ENCODE measurements at places on chromosomes 13 and 19.

DNA sequence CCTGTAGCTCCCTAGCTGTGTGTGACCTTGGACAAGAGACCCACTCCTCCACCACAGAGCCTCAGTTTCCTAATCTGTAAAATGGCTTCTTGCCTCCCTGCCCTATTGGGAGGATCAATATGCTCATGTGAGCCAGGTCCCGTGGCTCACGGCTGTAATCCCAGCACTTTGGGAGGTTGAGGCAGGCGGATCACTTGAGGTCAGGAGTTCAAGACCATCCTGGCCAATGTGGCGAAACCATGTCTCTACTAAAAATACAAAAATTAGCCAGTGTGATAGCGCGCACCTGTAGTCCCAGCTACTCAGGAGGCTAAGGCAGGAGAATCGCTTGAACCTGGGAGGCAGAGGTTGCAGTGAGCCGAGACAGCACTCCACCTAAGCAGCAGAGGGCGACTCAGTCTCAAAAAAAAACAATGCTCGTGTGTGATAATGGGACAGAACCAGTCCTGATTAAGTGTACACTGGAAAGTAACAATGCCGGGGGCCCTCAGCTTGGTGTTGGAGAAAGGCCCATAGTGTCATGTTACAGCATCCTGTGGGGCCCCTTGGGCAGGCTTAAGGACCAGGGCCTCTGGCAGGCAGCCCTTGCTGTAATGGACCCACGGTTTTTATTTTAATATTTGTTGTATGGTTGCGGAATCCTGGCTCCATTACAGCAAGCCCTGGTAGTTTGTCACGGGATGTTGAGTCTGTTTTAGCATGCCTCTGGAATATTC is 6.8 kb downstream of the RPS11 start:
- DNase-seq, result peak; percentile 47

- DNase-seq, result no peak
Measured at GRCh38 chr19:31269425-31270127, 79.7 kb downstream of the TSHZ3 start.

- DNase-seq, result no peak
Measured at GRCh38 chr19:55459950-55460657, 1.3 kb downstream of the ISOC2 start.

- DNase-seq, result no peak
Measured at GRCh38 chr19:17910791-17911360, 21.9 kb upstream of the CCDC124 start.

GRCh38 chr13:93476175-93476574 is 249.6 kb downstream of the GPC6 start:
- DNase-seq, result peak; percentile 25

- no peak for DNase-seq
Measured at GRCh38 chr13:19810996-19811881, 28.5 kb upstream of the PSPC1 start.

- DNase-seq, result peak; percentile 55
Measured at GRCh38 chr19:12792051-12792852, 966 bp downstream of the JUNB start.

GRCh38 chr19:23769691-23770468 is 11.2 kb upstream of the ZNF681 start:
- DNase-seq, result no peak

DNA sequence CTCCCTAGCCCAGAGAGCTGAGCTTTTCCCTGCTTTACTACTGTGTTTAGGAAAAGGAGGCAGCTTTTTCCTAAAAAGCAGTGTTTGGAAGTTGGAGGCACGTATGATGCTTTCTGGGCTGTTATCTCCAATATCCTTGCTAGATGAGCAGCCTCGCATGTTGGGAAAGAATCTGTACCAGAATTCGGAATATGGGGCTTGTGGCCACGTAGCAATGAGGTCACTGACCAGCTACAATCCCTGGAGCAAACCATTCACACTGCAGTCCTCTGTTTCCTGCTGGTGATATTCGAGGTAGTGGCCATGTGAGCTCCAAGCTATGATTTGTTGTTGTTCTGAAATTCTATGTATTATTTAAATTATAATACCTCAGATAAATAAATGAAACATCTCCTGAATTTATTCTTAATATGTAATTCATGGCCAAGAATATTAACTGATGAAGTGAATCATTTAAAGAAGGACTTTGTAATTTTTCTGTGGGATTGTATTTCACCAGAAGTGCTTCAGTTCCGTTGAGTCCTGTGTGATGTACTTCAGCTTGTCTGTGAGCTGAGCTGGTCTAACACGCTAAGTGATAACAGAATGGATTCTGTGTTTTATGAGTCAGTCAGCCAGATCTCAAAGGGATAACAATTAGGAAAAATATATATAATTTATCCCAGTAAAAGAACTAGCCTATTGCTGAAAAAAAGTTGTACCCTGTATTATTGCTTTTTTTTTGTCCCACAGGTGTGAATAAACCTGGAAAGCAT is 319.5 kb downstream of the SHISA2 start:
- peak; percentile 65 for DNase-seq

GRCh38 chr19:31166206-31166605 is 183.0 kb downstream of the TSHZ3 start:
- no peak for DNase-seq

- peak; percentile 93 for DNase-seq
Measured at GRCh38 chr19:46133101-46133627, 8.7 kb upstream of the IGFL3 start.

DNA sequence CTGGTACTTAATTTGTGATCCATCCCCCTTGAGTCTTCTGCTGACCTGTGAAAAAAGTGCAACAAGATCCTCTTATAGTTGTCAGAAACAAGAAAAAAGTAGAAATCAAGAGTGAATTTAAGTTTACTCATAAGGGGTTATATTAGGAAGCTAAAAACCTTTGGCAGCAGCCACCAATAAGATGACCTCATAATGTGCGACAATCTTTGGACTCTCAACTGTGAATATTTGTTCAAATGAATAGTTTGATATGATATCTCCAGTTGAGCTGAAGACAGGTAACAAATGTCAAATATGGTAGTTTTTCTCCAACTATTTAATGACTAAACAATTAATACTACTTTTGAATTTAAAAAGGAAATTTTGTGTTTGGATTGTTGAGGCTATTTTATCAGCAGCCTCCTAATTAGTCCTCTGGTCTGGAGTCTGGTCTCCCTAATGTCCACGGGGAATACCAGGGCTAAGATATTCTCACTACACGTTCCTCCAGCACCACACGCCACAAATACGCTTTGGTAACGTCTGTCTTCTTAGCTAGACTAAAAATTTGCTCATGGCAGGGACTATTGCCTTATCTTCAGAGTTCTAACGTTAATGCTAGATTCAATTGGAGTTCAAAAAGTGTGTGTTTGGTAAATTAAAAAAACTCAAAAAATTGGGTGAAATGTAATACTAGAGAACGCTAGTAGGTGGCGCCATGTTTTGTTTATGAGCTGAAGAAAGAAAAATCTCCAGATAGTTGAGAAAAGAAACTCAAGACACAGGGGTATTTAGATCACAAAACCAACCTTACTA is 51.0 kb upstream of the PDX1 start:
- DNase-seq, result peak; percentile 24

DNA sequence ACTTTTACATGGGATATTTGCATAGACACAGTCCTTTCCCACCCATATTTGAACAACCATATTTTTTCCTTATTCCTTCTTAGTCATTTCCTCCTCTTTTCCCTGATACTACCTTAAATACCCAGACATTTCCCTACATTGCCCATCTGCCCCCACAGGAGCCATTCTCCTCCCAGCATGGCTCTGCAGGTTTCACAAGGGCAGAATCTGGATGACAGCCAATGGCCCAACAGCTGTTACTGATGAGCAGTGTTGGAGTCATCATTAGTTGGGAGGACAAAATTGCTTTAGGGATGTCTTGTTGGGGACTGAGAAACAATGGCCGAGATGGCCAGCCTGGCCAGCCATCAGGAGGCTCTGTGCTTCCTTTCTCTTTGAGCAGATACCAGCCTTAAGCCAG is 209.5 kb downstream of the KLF5 start:
- DNase-seq, result no peak

- peak; percentile 26 for DNase-seq
Measured at GRCh38 chr19:5480427-5480836, 25.2 kb downstream of the ZNRF4 start.

GRCh38 chr13:57858376-57858775 is 226.8 kb downstream of the PCDH17 start:
- no peak for DNase-seq

DNA sequence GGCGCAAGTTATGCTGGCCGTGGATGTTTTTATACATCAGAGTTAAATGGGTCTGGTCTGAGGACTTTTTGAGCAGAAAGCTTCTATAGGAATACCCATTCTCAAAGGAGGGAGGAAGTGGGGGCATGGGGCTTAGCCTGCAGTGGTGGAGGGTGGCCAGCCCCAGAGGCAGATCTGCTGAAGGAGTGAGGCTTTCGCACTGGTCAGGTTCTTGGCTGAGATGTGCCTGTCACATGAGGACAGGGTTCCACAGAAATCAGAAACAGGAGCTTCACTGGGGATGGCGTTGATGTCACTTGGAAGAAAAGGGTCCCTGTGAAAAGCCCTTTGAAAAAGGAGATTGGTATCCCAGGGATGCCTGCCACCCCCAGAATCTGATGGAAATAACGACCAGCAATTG is 100.7 kb upstream of the MCF2L start:
- no peak for DNase-seq

DNA sequence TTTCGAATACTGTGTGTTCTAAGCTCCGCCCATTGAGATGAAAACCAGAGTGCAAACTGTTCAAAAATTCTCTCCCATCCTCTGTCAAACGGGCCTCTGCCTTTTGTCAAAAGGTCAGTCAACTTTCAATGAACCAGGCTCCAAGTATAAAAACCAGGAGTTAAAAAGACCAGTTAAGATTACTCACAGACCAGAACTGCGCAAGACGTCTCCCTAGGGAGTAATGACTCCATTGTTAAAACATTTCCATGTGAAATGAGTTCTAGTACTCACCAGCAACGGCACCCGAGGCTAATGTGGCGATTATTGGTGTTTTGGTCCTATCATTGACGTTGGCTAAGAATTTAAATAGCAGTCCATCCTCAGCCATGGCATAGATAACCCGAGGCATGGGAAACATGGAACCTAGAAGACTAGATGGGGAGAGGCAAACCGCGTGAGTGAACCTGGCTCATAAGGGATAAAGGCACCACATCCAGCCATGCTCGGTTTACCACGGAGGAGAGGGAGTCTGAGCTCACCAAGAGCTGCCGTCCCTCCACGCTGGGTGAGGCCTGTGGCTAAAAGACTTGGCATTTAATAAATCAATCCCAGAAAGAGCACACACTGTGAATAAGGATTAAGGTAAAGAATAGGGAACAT is 73.3 kb downstream of the SLC7A1 start:
- DNase-seq, result no peak
